ENCODE measurements at places on chromosomes 11 and 22.

- DNase-seq, result no peak
Measured at GRCh38 chr11:124745835-124746620, 6.0 kb downstream of the VSIG2 start.

GRCh38 chr22:39267974-39268373 is 23.2 kb upstream of the PDGFB start:
- no peak for DNase-seq

DNA sequence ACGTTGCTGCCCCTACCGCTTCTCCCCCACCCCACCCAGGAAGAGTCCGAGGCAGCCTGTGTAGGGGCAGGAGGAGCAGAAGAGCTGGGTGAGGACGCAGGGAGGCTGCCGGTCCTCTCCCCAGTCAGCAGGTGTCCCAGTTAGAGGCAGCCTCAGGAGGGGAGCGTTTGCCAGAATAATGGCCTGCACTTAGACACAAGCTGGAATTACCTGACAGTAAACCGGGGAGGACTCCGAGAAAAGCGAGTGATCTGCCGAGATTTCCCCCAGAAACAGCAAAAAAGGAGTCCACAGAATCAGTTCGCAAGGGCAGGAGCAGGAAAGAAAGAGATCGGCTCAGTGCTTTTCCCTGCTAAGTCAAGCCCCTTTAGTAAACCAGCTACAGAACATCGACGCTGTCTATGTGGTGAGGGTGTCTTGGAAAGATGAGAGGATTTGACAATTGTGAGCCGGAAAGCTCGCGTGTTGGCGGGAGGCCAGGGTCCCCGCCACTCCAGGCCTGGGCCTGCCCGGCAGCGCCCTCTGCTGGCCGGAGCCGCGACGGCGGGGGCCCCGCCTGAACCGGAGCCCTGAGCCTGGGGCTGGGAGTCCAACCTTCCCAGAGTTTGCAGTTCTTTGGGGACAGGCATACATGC is 17.7 kb upstream of the THRSP start:
- peak; percentile 86 for DNase-seq

- DNase-seq, result no peak
Measured at GRCh38 chr11:120326228-120326627, 1.1 kb downstream of the TLCD5 start.

- no peak for DNase-seq
Measured at GRCh38 chr11:30197869-30198268, 32.9 kb upstream of the FSHB start.

- DNase-seq, result no peak
Measured at GRCh38 chr11:119863851-119864601, 135.0 kb upstream of the NECTIN1 start.

GRCh38 chr11:12284316-12285050 is 92.9 kb upstream of the PARVA start:
- no peak for DNase-seq

DNA sequence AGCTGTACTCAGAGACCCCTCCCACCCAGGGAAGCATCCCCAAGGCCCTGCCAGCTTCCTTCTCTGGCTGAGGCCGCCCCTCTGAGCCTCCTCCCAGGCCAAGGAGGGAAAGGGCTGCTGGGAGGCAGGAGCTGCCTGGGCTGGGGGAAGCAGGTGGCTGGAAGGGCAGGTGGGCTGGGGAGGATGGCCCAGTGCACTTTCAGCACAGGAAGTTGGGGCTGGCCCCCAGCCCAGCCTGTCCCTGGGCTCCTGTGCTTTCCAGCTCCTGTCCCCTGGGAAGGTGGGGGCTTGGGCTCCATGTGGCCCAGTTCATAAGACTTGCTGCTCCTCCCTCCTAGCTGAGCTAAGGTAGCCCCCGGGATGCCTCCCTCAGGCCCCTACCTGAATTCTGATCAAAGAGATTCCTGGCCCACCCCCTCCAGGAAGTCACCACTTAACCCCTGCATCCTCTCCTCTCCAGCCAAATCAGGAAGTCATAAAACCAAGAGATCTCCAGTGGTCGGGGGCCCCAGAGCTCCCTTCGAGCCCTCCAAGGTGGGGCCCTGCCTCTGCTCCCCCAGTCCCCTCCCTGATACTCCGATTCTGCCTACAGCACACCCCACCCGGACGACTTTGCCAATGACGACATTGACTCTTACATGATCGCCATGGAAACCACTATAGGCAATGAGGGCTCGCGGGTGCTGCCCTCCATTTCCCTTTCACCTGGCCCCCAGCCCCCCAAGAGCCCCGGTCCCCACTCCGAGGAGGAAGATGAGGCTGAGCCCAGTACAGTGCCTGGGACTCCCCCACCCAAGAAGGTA is 4.9 kb downstream of the PPP1CA start:
- DNase-seq, result no peak

GRCh38 chr11:133872160-133872559 is 26.8 kb upstream of the SPATA19 start:
- no peak for DNase-seq

- no peak for DNase-seq
Measured at GRCh38 chr22:29477723-29478318, 2.2 kb upstream of the NEFH start.

DNA sequence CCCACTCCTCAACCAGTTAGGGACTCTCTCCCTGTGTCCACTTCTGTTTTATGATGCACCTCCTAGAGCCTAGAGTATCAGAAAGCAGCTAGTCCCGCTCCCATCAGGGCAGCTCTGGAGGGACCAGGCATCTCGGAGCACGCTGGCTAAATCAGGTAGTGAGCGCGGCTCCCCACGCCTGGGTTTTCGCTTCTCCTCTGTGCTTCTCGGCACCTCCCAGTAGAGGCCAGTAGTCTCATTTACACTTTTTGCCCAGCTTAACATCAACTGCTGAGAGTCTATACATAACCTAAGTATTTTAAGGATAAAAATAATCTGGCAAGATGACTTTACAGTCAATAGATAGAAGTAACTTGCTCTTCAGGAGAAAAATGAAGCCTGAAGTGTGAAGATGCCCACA is 473.8 kb downstream of the OPCML start:
- no peak for DNase-seq

- DNase-seq, result no peak
Measured at GRCh38 chr11:119515771-119516400, 92.9 kb upstream of the THY1 start.

- peak; percentile 15 for DNase-seq
Measured at GRCh38 chr22:28103596-28103995, 184.5 kb upstream of the PITPNB start.

GRCh38 chr11:62048100-62048499 is 75.7 kb upstream of the INCENP start:
- no peak for DNase-seq

- no peak for DNase-seq
Measured at GRCh38 chr11:17735818-17736578, 1.4 kb downstream of the KCNC1 start.

DNA sequence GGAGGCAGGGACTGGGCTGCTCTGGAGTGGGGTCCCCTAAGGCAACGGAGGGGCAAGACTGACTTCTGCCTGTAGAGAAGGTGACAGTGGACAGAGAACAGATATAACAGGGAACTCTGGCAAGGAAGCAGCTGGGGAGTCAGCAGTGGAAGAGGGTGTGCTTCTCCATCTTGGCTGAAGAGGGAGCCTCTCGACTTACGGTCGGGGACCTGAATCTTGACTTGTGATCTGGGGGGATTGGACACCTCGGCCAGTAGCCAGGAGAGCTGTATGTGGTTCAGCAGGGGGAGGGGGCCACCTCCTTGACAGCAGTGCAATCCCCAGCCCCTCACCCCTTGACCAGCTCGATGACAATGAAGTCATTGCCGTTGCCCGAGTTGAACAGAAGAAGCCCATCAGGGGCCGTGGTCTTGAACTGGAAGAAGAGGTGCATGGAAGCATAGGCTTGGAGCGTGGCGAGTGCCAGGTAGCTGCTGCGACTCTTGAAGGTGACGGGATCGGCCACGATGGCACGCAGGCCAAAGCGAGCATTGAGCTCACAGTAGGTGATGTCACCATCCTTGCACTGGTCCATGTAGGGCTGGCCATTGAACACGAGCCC is 60.0 kb downstream of the SLC22A12 start:
- no peak for DNase-seq

DNA sequence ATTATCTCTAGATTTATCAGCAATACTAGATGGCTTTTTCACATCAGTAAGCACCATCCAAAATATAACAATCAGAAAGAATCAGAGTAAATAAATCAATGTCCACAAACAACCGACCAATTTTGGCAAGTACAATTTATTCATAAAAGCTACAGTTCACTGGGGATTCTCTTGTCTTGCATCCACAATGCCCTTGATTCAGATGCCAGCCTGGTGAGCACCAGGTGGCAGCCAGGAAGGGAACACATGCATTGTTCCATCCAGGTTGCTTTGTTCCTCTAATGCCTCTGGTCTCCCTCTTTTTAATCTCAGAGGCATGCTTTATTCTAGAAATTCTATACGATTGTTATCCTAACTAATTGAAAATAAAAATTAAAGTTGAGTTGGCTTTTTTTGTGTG is 242.1 kb upstream of the KIRREL3 start:
- DNase-seq, result no peak

GRCh38 chr11:69877235-69877634 is 58.0 kb upstream of the FGF3 start:
- DNase-seq, result no peak

DNA sequence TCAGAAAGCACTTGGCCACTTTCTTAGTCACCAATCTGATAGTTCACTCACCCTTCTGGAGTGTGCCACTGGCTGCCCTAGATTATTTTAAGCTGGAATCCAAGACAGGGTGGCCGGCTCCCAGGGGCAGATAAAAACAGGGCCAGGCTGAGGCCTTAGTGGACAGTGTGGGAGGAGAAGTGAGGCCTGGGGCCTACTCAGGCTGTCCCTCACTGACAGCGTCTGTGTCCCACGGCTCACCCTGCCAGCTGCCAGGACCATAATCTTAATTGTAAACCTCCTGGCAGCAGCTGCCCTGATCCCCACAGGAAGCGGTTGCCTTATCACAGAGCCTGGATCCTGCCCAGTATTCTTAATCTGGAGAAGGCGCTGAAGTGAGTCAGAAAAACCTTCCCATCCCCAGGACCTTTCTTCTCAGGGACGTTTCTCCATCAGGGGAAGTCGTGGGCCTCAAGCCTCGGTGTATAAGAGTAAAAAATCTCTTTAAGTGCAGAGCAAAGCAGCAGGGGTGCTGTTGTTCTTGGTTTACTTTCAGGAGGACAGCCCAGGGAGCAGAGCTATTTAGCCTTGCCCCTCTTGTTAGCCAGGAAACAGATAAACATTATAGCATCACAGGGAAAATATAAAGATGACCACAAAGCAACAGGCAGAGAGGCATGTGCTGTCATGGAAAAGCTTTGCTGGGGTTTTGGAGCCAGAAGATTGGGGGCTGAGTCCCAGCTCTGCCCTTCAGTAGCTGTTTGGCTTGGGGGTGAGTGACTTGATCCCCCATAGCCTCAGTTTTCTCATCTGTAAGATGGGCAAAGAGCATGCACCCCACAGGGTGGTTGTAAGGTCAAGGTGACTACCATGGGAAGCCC is 39.6 kb downstream of the TSPAN18 start:
- no peak for DNase-seq

DNA sequence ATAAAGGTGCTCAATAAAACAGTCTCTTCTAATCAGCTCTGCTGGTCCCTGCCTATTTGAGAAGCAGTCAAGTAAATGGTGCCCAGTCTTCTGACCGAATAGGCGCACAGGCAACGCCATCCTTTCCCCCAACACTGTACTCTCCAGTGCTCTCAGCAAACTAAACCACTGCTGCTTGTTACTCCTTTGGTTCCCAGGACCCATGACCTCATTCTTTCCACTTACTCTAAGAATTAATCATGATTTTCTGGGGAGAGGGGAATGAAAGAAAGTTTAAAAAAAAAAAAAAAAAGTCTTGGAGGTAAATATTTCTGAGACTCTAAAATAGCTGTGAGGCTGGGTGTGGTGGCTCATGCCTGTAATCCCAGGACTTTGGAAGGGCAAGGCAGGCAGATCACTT is 63.7 kb downstream of the SGSM3 start:
- no peak for DNase-seq

- peak; percentile 53 for DNase-seq
Measured at GRCh38 chr11:64152841-64153691, 12.8 kb downstream of the MACROD1 start.

DNA sequence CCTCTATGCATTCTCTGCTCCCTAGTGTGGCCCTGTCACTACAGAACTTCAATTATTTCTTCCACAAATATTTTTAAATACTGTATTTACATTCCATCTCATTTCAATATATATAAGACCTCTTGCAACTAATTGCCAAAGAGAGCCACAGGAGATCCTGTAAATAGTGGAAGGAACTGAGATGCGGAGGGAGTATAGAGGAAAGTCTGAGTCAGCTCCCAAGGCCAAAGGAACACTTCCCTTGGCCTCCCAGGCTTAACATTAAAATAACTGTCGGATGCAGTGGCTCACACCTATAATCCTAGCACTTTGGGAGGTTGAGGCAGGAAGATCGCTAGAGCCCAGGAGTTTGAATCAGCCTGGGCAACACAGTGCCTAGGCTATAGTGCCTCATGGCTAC is 31.2 kb downstream of the RBFOX2 start:
- no peak for DNase-seq

DNA sequence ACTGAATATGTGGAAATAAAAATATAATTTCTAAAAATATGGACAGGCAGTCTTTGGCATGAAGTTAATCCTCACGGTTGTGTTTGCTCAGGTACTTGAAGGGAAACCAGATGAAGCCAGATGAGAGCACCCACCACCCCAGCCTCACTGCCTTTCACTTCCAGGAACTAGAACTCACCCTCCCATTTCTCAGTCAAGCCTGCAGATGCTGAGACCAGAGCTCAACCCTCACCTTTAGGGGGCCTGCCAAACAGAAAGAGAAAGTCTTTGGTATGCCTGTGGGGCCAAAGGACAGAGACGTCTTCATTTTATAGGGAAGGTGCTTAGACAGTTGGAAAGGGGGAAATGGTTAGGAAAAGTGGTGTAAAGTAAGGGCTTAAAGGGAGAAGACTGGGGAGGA is 252.8 kb upstream of the PLET1 start:
- DNase-seq, result no peak

DNA sequence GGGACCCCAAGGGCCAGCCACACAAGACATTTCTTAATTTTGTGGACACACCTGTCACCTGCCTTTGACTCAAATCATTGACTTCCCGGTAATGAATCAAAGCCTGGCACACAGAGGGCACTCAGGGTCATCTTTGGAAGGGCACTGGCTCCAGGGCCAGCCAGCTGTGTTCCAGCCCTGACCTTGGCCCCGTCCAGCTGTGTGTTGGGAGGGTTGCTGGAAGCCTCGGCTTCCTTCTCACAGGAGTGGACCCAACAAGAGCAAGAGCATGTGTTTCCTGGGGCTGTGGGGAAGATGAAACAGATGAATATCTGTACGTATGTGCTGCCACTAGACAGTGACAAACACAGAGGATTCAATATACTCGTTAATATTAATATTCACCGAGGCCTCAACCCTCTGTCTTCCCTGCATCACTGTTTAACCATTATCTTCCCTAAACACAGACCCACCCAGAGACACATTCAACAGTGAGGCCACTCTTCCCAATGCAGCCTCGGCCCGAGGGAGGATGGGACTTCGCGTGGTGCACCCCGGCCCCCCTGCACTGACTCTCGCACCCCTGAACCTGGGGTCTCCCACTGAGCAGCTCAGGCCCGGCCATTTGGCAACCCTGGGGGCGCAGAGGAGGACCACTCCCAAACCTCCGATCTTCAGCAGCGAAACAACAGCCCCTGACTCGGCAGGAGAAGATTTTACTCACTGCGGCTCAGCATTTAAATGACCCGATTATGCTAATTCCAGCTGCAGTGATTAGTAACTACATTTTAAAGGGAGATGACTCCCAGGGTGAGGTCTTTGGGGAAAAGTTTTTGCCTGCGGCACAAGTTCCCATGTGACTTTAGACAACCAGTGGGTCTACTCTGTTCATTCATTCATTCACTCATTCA is 45.7 kb downstream of the PHF21B start:
- no peak for DNase-seq

GRCh38 chr22:37752189-37753087 is 55.3 kb upstream of the GCAT start:
- no peak for DNase-seq

All from right lung (tissue), 10 donors.